ENCODE measurements at places on chromosomes 12 and 14.

GRCh38 chr12:78120866-78121560 is 290.3 kb downstream of the NAV3 start:
- peak; percentile 37 for DNase-seq

- no peak for DNase-seq
These were observed 9.0 kb downstream of the SCARB1 start for GRCh38 chr12:124854637-124855184.

DNA sequence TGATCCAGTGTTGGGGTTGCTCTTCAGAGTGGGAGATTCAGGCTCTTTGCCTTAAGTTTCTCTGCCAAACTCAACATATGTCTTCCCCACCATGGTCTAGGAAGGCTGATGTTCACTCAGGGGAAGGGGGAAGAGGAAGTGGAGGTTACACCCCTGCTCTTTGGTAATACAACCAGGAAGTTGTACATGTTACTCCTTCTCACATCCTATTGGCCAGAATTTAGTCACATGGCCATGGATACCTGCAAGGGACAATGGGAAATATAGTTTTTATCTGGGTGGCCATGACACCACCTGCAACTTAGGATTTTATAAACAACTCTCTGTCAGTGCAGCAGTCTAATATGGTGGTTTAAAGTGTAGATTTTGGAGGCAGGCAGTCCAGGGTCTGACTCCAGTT is 150.9 kb downstream of the TBX5 start:
- no peak for DNase-seq

DNA sequence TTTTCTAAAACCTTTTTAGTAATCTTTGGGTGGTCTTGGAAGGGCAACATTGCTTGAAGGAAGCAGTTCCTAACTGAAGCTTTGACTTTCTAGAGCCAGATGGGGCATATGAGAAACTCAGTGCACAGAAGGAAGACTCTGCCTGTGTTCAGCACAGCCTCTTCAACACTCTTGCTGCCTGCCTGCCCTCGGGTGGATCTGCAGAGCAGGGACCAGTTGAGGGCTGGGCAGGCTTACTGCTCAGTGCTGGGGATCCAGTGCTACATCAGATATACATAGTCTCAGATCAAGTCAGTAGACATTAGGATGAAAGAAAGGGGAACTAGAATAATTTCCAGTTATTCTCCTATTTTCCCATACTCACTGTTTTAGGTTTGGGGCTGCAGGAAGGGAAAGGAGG is 29.5 kb upstream of the TMX1 start:
- no peak for DNase-seq

- DNase-seq: no peak
These were observed 69.0 kb downstream of the TMEM116 start for GRCh38 chr12:111943929-111944328.

GRCh38 chr12:75471902-75472890 is 8.4 kb upstream of the GLIPR1 start:
- DNase-seq: no peak

- no peak for DNase-seq
These were observed 4.1 kb upstream of the NGB start for GRCh38 chr14:77275041-77275580.

- DNase-seq: no peak
These were observed 45.1 kb upstream of the TRAF3 start for GRCh38 chr14:102731871-102732800.

DNA sequence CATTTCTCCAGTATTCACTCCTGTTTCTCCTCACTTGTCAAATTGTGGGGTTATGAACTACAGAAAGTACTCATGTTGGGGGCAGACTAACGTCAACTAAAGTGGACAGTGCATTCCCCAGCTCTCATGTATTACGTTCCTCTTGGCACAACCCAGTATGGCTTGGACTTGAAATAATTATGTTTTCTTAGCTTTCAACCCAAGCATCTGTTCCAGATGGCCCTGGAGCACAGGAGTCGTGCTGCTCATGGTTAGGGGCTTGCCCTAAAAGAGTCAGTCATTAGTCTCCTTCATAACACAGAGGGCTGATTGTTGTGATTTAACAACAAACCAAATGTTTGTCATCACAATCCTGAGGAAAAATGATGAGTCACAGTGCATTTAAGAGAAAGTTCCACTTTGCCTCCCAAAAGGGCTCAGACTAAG is 154.4 kb downstream of the RPAP3 start:
- DNase-seq: no peak

DNA sequence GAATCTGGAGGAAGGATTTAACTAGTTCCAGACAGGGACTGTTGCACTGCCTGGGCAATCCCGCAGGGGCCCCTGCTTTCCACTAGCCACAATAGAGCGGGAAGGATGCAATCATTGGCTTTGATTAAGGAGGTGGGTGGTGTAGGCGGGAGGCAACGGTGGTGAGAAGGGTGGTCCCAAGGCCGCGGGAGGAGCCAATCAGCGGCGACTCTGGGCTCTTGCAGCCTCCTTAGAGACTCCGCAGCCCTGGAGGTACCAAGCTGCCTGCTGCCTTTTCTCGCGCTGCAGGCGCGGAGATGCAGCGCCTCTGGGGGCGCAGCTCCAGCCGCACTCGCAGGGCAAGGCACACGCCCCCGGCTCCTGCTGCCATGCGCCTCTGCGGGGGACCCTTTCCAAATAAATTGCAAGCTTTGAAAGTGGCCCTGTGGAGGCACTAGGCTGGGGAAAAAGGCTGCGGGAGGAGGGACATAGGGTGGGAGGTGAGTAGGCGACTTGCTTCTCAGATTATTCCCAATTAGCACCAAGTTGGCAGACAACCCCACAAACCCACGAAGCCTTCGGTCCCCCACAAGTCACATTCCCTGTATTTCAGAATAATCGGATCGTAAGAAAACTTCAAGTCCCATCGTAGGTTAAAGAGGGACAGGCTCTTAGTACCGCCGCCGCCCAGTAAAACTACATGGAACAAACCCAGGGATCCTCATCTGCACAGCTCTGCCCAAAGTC is 858 bp upstream of the KCNA1 start:
- DNase-seq: peak; percentile 67

DNA sequence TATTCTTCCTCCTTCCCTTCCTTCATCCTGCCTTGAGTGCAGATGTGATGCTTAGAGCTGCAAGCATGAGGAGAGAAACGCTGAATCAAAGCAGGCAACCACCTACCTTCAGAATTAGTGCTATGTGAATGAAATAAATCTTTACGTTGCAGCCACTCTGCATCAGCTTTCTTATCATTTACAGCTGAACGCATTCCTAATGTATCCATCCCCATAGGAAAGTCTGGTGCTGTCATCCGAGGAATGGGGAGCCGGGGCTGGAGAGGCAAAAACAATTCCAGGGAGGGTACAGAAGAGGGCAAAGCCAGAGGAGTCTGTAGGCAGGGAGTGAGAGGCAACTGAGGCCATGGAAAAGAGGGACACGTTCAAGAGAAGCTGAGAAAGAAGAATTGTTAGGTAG is 90.0 kb downstream of the GCH1 start:
- DNase-seq: no peak

- DNase-seq: peak; percentile 73
These were observed 835 bp downstream of the VEZT start for GRCh38 chr12:95218150-95219133.

- peak; percentile 45 for DNase-seq
These were observed 15.3 kb downstream of the SPIC start for GRCh38 chr12:101490286-101490920.

DNA sequence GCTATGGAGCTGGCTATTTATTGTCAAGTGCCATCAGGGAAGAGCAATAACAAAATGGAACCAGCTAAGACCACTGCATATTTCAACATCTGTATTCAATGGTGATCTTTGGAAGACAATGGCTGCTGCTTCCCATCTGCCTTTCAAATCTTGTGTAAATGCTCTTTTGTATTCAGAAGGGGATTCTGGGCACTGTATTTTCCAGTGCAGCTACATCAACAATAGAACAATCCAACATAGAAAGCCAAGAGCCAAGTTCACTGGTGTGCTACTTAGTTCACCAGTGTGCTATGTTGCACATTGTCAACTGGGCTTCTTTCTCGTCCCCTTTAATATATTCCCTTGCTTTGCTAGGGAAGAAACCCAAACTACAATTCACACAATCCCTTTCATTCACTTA is 128.8 kb upstream of the OR4E1 start:
- DNase-seq: no peak

DNA sequence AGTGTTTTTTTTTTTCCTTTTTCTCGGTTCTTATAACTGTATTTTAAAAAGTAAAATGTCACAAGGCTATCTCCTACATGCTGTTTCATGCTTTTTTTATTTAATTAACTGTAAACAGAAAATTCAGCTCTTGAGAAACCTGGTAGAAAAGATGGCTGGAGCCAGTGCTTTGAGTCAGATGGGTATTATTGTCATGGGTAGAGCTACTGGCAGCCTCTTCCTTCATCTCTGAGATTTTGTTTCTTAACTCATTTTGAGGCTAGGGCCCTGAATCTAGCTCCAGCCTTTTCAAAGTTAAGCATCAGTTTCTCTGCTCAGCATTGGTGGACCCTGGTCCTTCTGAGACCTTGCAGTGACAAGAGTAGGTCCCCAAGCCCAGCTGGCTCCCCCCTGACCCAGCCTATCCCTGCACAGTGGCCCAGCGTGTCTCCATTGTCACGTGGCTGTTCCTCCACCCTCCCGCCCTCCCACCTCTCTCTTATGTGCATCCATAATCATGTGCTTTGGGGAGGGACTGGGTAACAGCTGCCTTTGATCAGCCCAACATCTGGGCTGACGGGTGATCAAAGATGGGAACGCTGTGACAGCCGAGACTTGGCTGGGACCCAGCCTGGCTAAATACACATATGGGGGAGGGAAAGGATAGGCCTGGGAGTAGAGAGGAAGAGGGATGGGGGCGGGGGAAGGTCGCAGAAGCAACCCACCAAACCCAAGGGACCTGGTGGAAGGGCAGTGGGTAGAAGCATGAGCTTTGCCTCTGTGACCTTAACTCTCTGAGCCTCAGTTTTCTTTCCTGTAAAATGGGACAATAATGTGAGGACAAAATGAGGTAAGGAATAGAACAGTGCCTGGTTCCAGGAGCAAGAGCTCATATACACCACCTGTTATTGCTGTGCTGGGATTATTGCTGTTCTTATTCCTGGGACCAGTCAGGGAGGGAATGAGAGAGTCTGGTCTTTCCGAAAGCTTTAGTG is 24.4 kb upstream of the RBM19 start:
- DNase-seq: peak; percentile 4

GRCh38 chr14:69848903-69849391 is 30.3 kb upstream of the SMOC1 start:
- no peak for DNase-seq

GRCh38 chr12:124713436-124714082 is 146.1 kb upstream of the NCOR2 start:
- no peak for DNase-seq

GRCh38 chr12:75908961-75909605 is 122.5 kb downstream of the PHLDA1 start:
- peak; percentile 50 for DNase-seq

DNA sequence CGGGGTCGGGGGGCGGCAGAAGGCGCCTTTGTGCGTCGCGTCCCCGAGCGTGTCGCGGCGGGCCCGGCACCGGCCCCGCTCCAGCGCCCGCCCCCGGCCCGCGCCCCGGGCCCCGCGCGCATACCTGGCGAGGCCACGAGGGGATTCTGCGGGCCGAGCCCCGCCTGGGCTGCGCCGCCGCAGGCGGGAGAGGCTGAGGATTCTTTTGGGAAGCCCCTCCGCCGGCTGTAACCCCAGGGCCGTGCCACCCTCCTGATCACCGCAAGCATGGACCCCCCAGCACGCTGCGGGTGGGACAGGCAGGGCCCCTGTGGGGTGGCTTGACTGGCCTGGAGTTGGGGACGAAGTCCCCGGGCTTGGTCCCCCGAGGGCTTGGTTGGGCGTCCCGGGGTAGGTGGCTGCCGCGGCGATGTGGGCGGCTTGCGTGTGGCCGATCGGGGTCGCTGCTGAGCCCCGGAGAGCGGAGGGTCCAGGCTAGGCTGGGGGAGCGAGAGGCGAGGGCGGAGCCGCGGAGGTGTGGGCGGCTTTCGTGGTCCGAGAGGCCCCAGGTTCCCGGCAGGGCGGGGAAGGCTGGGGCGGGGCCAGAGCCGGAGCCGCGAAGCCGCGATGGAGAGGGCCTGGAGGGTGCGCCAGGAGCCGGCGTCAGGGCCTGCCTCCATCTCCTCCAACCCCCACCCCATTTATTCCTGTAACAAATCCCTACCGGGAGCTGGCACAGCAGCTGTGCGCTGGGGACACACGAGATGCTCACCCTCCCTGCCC is 28.4 kb upstream of the GPR132 start:
- DNase-seq: peak; percentile 83

- no peak for DNase-seq
These were observed 336.4 kb downstream of the CCER1 start for GRCh38 chr12:90618586-90618985.

DNA sequence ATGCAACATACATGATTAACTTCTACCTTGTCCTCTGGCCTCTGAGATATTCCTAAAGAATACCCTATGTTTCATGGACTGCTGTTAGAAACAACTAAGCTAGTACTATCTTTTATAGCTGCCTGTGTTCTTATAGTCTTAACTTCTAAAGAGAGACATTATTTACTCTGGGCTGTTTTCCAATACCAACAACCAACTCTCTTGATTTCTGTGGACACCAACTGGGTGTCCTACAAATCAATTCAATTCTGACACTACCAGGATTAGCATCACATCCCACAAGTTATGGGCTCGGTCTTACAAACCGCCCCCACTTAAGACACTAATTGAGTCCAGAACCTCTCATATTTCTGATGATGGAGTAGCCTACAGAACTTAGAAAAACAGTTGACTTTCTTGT is 8.3 kb downstream of the XPOT start:
- DNase-seq: no peak

DNA sequence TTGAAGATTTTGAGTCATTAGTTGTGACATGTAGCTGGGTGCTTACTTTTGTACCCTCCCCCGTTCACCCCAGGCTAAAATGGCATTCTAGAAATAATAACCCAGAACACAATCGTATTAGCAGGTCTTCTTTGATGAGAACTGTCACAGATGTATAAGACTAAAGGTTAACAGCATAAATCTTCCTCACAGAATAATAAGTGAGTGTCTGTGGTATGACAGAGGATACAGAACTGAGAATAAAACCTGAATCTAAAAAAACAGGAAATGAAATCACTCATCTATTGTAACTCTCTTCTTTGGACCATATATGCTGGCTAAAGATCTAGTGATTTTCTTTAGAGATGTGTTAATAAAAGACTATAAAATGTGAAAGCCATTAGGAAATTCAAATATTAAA is 746.6 kb downstream of the LRFN5 start:
- peak; percentile 33 for DNase-seq

DNA sequence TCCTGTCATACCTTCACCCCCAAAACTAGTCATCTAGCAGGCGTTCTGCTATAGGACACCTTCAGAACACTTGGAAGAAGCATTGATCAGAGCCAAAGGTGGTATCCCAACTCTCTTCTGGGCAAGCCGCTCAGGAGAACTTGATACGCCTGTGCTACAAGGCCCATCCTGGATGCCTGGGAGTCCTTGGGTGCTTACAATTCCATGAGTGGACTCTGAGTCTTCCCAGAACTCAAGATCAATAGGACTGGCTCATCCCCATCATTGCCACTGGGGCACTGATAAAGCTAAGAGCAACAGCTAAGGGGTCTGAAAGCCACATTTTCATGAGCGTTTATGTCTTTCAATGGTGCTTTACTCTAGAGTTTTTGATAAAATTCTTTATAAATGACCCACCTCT is 1.9 kb downstream of the SPTB start:
- DNase-seq: no peak
